Stimulated activated CD4-positive, alpha-beta T cell treated with anti-CD3 and anti-CD28 coated beads, Interleukin-4, amount 100 ng/mL, for 4 hours (primary cell): ENCODE measurements at places on chromosomes 6 and 20.

DNA sequence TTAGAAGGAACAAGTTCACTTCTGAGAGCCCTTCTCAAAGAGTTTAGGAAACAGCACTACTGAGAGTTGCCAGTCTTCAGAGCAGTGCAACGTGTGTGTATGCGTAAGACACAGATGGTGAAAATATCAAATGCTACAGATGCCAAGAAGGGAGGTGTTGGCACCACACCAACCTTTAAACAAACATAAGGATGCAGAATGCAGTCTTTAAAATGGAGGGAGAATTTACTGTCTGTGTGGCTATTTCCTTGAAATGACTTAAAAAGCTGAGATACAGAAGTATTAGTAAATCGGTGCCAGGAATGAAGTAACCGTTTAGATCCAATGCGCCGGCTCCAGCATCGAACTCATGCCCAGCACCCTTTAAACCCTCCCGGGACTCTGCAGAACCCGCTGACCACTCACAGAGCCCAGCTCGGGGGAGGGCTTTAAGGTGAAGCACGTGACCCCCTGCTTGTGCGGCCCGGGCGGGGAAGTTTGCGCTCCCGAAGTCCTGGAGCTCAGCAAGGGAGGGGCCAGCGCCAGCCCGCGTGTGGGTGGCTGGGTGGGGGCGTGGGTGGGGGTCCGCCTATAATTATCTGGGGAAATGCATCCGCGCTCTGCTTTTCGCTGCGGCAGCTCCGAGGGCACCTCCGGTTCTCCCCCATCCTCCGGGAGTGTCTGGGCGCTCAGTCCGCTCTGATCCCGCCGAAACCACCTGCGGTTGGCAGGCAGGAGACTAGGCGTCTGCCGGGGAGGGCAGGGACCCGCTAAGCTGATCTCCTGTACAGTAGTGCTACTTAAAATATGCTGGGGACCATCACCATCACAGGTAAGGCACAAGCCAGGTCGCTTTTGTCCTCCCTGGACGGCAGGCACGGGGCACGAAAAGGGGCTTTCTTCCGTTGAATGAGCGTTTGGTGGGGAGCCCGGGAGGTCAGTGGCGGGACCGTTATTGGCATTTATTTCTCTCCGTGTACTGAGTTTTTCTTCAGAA is 66.0 kb downstream of the ZBTB2 start:
- DNase-seq: peak; percentile 9

DNA sequence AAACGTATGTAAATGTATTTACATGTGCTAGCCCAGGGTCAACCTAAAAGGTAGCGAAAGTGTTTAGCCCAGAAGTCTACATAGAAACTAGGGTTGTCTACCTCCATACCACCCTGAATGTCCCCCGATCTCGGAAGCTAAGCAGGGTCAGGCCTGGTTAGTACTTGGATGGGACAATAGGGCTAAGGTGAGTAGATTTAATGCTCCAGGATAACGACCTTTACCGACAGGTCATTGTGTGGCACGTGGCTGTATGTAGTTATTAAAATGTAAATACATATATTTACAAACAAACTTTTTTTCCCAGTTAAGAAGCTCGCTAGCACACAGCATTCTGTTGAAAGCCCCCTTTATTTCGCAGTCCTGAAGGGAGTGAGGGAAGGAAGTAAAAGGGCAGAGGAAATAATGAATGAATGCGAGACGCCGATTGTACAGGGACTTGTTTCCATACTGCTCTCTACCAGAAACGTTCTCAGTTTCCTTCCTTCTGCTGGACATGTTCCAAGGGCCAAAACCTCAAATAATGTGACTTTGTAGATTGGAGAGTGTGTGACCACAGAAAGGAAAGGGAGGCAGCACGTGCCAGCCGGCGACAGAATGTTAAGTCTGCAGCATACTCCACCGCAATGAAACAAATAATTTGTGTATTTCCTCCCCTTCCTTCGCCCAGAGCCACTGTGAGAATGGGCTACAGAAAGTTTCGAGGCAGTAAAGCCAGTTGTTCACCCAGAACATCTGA is 612 bp downstream of the ADAT2 start:
- DNase-seq: peak; percentile 12

DNA sequence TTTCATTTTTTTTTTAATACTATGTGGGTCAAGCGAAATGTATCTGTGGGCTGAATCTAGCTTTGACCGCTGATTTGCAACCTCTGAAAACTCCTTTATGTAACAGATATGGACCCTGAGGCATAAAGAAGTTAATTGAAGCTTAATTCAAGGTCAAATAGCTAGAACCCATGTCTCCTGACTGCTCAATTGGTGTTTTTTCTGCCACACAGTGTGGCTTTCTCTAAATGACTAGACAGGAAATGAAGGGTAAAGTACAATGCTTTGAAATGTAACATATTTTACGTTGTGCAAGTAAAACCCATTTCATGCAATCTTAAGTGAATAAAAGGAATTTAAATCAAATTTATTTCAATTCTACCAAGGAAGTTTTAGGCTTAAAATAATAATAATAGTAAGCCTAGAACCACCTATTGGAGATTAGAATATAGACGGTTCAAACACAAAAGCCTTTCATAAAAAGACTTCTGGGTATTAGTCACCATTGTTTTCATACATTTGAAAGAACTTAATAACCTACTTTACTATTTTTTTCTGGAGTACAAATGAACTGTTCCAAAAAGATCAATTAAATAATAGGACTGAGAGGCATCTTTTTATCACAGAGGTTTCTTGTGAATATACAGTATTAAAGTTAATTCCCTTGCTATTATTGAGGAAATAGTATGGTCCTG is 279.8 kb downstream of the EPHA7 start:
- DNase-seq: no peak

DNA sequence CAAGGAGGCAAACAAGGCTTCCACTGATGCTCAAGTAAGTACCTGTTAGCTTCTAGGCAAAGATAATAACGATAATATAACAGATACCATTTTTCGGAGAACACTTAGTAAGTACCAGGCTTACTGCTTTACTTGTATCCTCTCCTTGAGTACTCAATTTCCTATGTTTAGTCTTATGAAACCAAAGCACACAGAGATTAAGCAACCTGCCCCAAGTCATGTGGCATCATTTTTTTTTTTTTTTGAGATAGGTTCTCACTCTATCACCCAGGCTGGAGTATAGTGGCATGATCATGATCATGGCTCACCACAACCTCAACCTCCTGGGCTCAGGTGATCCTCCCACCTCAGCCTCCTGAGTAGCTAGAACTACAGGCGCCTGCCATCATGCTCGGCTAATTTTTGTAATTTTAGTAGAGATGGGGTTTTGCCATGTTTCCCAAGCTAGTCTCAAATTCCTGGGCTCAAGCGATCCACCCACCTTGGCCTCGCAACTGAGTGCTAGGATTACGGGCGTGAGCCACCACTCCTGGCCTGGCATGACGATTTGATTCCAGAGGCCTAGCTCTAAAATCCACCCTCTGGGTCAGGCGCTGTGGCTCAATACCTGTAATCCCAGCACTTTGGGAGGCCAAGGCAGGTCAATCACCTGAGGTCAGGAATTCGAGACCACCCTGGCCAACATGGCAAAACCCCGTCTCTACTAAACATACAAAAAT is 14.0 kb downstream of the SPAG4 start:
- no peak for DNase-seq

- no peak for DNase-seq
Observed at GRCh38 chr6:83707829-83708545, 914 bp downstream of the SNAP91 start.

DNA sequence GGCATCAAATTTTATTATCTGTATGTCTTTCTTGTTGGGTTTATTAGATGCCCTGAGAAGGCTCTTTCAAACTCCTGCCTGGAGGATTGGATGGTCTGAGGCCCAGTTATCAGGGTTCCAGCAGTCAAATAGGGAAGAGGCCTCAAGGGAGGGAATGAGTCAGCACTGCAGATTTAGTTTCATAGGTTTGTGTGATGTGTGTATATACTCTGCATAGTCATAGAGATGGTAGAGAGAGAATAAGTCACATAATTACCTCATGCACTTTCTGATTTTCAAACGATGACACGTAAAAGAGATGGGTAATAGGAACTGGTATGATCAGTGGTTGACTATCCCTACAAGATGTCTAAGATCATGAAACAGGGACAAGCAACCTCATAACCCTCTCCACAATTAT is 82.1 kb downstream of the ADAT2 start:
- DNase-seq: no peak

DNA sequence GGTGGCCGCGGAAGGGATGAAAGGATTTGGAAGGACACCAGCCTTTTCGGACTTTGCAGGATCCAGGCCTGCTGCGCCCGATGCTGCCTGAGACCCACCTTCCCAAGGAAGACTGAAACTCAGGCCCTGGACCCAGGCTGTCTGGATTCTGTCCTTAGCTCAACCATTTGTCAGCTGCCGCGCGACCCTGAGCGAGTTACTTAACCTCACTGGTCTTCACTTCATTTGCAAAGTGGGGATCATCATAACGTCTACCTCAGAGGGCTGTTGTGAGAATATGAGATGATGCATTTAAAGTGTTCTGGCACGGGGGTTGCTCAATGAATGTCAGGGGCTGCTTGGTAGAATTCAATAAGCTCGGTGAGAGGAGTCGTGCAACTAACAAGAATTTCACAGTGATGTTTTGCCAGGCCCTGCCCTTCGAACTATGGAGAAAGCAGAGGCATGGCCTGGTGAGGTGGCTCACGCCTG is 104.2 kb upstream of the PRDM1 start:
- no peak for DNase-seq

DNA sequence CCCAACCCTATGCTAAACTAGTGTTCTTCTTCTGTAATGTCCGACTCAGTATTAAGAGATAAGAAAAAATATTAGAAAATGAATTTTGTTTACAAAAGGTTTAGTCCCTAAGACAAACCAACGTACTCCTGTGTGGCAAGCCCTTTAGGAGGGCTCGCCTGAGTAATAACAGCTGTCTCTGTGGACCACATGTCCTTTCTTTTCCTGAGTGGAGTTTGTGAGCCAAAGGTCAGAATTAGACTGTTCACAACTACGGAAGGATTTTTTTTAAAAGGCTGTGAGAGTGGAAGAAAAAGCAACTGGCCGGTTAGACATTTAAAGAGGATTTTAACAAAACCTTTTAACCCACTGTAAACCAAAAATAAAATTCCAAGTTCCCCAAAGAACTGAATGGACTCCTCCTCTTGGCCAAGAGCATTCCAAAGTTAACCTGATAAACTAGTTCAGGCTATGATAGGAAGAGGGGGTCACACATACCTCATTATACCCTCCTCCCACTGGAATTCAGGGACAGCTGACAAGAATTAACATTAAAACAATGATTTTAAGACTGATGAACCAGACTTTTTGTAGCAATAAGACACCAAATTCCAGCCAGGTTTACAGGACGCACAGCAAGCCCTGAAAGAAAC is 43.5 kb downstream of the FAM184A start:
- no peak for DNase-seq

DNA sequence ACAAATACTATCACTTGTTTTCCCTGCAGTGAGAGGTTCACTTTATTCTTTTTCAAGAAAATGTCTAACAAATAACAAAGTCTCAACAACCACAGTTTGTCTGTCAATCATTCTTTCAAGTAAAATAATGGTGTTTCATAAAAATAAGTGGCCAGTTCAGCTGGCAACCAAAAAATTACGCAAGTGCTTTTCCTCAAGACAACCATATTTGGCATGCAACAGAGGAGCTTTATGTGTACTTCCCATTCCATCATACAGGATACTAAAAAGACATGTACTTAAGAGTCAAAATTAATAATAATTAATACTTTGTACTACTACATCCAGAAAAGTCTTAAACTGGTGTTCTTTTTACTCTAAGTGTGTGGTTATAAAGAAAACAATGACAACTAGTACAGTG is 34.6 kb downstream of the ATG5 start:
- no peak for DNase-seq

DNA sequence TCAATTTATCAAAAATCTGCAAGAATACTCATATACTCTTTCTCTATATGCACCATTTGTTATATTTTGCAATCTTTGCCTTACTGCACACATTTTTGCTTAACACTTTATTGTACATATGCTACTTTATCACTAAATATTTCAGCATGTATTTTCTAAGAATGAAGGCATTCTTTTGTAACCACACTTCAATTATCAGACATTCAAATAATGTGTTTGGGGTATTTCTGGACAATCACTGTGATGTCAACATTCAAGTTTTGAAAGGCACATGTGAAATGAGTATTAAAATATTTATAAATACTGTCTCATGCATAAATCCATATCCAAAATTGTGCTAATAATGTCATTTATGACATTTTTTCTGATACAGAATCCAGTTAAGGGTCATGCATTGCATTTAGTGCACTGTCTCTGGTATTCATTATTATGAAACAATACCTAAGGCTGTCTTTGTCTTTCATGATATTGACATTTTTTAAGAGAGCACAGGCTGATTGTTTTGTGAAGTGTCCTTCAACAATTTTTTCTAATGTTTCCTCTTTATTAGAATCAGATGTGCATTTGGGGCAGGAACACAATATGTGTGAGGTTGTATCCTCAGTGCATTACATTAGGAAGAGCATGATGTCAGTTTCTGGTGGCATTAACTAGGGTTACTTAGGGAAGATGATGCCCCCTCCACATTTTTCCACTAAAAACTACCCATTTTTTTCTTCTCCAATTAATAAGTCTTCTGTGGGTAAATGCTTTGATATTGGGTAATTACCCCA is 105.7 kb downstream of the MTFR2 start:
- DNase-seq: no peak

GRCh38 chr6:96864216-96865054 is 27.2 kb upstream of the GPR63 start:
- no peak for DNase-seq

DNA sequence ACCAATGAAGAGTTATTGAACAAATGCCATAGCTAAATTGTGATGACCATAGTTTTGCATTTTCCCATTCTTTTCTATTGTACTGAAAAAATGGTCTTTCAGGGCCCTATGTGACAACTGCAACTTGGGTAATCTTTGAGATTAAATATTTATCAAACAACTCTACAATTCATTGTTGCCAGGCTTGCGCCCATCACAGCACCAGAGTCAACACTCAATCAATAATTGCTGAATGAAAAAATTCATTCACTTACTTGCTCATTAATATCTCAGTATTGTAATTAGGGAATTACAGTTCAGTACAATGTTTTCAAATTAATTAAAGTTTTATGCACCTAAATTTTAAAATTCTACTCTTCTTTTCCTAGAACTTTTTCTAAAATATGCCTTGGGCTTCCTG is 7.7 kb upstream of the RALGAPA2 start:
- no peak for DNase-seq
